Amygdala (tissue), 56 donors: ENCODE measurements at places on chromosomes 5 and 9.
A peak's percentile ranks its signal among the peaks of the same experiment; 100 is the strongest.

- no peak for DNase-seq
Observed at GRCh38 chr5:164319161-164319560, 813.7 kb downstream of the MAT2B start.

DNA sequence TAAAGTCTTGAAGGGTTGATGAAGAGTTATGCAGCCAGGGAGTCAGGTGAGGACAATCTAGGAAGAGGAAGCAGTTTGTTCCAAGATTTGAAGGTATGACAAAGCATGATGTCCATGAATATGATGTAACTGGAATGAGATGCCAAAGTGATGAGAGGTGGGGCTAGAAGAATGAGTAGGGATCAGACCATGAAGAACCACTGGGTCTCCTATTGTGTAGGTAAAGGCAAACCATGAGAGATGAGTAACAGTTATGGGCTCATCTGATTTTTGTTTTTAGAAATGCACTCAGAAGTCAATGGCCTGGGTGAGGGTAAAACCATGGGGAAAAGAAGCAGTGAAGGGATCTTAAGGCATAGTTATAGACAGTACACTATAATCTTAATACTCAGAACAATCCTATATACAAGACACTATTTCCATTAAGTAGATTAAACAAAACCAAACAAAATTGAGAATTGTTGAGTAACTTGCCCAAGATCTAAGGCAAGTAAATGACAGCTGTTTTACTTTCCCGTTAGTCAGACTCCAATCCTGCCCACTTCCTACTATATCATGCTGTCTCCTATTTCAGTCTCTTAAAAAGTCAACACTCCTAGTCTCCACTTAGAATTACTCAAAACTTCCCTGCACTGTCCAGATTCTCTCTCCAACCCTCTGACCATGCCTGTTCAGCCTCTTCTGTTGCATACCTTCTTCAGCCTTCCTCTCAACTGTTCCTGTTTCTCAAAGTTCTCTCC lies 393.8 kb upstream of the MEF2C start:
- no peak for DNase-seq

GRCh38 chr5:58543723-58544122 lies 39.2 kb upstream of the RAB3C start:
- DNase-seq, result no peak

DNA sequence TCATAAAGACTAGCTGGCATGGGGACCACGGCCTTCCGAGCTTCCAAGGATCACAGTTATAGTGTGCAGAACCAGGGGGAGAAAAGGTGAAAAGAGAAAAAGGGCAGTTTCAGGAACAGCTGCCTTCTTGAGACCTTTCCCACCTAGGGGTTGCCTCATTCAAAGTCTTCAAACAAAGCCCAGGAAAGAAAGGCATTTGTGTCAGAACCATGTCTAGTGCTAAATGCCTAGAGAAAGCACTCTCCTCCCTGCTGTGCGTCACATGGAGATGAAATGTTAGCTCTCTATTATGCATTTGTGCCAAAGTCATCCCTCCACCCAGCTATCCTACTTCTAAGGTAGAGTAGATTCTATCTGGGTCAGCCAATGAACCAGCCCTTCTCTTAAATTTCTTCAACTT lies 1037.3 kb upstream of the WWC1 start:
- no peak for DNase-seq

DNA sequence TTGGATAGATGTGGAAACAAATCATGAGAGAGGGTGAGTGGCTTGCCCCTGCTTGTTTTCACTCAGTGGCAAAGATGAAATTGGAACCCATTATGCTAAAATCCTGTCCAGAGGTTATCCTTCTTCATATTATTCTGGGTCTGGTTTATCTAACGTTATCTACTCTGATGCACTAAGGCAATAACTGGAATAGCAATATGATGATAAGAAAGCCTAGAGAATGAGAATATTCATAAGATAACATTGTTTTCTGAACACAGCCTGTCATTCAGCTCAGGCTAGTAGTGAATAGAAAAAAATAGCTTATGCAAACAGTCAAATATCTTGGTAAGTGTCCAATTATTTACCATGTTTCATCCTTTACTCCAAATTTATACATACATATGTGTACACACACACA lies 132.0 kb upstream of the C6 start:
- DNase-seq, result no peak

DNA sequence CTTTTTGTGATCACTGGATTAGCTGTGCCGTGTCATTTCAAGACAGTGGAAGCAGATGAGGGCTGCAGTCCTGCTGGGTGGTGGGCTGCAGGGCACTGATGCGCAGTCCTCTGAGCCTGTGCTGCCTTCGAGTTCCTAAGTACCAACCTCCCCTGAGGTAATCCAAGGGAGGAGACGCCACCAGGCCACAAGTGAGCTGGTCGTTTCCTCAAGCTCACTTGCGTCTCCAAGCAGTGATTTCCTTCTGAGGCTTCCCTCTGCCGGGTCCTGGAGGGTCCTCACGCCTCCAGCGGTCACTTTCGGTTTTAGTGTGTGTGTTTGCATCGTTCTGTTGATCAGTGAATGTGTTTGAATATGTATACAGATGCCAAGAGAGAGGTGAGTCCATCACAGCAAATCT lies 115.7 kb downstream of the TRIO start:
- DNase-seq, result no peak

GRCh38 chr5:139138809-139139208 lies 59.4 kb downstream of the SIL1 start:
- DNase-seq, result peak; percentile 28

DNA sequence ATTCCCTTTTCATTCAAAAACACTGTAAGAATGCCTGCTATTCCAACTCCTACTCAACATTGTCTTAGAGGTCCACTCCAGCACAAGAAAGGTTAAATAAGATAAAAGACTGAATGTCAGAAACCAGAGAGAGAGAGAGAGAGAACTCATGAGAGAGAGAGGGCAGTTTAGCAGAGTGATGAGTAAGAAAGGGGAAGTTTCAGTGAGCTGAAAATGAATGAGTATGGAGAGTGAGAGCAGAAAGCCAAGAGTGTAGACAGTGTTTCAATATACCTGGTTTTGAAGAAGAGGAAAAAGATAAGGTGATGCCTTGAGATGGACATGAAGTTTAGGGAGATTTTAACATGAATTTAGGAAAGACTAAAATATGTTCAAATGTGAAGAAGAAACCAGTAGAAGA lies 528.0 kb upstream of the SEMA6A start:
- no peak for DNase-seq

GRCh38 chr5:153711755-153712154 lies 221.3 kb downstream of the GRIA1 start:
- DNase-seq, result no peak

DNA sequence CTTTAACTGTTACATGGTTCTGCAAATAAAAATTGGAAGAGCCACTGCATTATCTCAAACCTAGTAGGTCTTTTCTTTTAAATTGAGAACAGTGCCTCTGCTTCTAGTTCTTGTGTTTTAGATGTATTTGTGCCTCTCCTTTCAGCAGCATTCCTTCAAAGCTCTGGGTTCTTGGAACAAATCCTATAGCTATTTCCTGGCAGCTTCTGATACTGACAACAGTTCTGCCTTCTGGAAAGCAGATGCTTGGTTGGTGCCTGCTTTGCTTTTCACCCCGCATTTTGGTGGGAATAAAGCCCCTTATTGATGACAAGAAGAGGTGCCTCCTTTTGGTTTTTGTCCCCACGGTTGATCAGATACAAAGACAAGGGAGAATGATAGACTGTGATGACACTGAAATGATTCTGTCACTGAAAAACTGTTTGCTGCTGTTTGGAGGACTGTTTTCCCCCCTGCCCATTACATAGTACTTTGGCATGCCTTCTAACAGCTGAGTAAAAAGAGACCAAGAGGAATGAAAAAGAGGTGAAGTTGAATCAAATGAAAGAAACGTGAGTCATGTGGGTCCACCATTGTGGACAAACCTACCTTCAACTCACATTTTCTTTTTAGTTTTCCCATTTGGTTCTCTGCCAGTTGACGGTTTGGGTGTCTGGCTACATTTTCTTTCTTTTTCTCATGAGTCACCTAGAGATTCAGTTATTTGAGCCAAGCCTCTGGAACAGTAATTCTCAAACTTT lies 5.6 kb downstream of the PTCD2 start:
- DNase-seq, result no peak

- no peak for DNase-seq
Observed at GRCh38 chr9:97405551-97405950, 6.3 kb upstream of the TDRD7 start.

DNA sequence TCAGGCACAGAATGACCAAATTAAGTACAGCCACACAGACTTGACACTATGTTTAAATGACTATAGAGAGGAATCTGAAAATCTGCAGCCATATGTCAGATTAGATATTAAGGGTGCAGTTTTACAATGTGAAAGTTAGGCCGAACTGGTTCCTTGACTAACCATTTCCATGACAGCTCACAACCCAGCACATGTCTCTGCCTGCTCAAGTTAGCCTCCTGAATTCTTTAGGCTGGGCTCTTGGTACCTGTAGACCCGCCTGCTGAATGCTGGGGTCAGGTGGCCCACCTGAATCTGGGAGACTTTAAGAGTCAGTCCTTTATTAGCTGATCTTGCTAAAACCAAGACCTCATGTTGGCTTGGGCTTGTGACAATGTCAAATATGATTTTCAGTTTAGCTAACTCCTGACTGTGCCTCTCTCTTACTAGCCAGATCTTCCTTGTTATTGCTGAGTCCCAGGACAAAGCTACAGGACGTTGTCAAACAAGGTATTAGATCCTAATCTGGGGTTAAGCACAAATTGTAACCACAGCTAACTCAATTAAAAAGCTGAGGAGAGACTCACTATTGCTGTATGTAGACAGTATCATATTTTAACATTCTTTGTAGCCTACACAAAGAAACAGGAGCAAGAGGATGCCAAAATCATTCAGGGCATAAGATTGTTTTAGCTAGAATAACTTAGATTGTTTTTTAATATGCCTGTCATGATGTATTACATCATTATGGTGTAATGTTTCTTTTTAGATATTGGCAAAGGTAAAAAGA lies 490.9 kb downstream of the SEMA5A start:
- DNase-seq, result no peak

- DNase-seq, result no peak
Observed at GRCh38 chr9:124475158-124475867, 25.1 kb downstream of the ADGRD2 start.

GRCh38 chr5:116242343-116242742 lies 157.5 kb downstream of the COMMD10 start:
- no peak for DNase-seq
